ENCODE measurements at places on chromosomes 5 and 9. TPM values are rescaled to one million over a fixed set of nuclear protein-coding genes. Genes with fewer than 3 reads are reported as not detected.

Gene PCDHGA6
- total RNA-seq = 1.2 TPM

Gene SCGB3A2
- not detected for total RNA-seq

Gene CAMK4
- total RNA-seq = 0.13 TPM

Gene TXN
- 252 TPM for total RNA-seq

Gene IL4
- not detected for total RNA-seq

Gene SLC22A4
- 5.7 TPM for total RNA-seq

Gene PHF24
- total RNA-seq = under 0.01 TPM

Gene SLC6A3
- not detected for total RNA-seq

Data from dermis microvascular lymphatic vessel endothelial cell (primary cell).